ENCODE measurements at places on chromosomes 3 and 15.

GRCh38 chr3:133937061-133937686 lies 41.5 kb upstream of the RAB6B start:
- no peak overlapping the region for H3K27ac ChIP-seq
- no peaks in the 10 kb centered on the region for H3K36me3 ChIP-seq
- no peak for DNase-seq
- no peaks in the 10 kb centered on the region for H3K27me3 ChIP-seq
- H3K4me3 ChIP-seq, result no peak overlapping the region

DNA sequence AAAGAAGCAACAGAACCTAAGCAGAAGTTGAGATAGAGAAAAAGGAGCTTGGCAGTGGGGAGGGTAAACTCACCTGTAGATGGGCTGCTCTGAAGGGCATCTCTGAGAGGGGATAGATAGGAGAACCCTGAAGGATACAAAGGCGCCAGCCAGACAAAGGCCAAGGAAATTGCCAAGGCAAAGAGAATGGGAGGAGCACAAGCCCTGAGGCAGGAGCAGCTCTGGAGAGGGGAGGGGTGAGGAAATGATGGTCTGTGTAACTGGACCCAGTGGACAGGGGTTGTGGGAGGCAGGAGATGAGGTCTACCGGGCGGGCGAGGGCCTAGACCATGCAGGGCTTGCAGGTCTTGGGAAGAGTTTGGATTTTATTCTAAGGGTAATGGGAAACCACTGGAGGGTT lies 2.3 kb upstream of the PDIA5 start:
- no peak overlapping the region for H3K27ac ChIP-seq
- H3K4me3 ChIP-seq, result no peak overlapping the region
- no peaks in the 10 kb centered on the region for H3K36me3 ChIP-seq
- peaks cover 8% of the 10 kb centered on the region for H3K4me1 ChIP-seq
- DNase-seq, result no peak

- no peaks in the 10 kb centered on the region for H3K36me3 ChIP-seq
- no peak overlapping the region for H3K27ac ChIP-seq
- H3K27me3 ChIP-seq, result no peaks in the 10 kb centered on the region
- no peak for DNase-seq
- H3K4me3 ChIP-seq, result no peak overlapping the region
Observed at GRCh38 chr3:125281381-125281780, 68.8 kb upstream of the SLC12A8 start.

- H3K4me3 ChIP-seq, result no peak overlapping the region
- peaks cover 2% of the 10 kb centered on the region for H3K27me3 ChIP-seq
- no peaks in the 10 kb centered on the region for H3K36me3 ChIP-seq
- H3K27ac ChIP-seq, result no peak overlapping the region
Observed at GRCh38 chr3:22371607-22372291, 620.7 kb upstream of the ZNF385D start.

DNA sequence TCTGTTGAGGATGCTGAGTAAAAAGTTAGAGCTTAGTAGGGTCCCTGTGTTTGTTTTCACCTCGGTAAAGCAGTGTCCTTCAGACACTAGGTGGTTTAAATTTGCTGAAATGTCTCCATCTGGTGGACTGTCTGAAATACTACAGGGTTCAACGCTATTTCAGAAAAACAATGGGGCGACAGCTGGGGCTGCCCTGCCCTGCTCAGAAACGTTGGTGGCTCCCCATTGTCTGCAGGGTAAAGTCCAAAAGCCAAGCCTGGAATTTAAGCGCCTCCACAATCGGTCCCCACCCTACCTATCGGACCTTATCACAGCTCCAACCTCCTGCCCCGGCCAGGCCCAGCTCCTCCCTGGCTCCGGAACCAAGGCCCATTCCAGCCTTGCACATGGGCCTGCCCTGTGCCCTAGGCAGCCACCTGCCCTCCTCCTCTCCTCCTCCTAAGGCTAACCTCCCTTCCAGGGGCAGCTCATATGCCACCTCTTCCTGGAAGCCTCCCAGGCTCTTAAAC lies 4.3 kb upstream of the TSEN2 start:
- H3K36me3 ChIP-seq, result no peaks in the 10 kb centered on the region
- peak; percentile 55 for DNase-seq
- H3K4me3 ChIP-seq, result no peak overlapping the region
- peak overlapping the region; percentile 0 for H3K27ac ChIP-seq

DNA sequence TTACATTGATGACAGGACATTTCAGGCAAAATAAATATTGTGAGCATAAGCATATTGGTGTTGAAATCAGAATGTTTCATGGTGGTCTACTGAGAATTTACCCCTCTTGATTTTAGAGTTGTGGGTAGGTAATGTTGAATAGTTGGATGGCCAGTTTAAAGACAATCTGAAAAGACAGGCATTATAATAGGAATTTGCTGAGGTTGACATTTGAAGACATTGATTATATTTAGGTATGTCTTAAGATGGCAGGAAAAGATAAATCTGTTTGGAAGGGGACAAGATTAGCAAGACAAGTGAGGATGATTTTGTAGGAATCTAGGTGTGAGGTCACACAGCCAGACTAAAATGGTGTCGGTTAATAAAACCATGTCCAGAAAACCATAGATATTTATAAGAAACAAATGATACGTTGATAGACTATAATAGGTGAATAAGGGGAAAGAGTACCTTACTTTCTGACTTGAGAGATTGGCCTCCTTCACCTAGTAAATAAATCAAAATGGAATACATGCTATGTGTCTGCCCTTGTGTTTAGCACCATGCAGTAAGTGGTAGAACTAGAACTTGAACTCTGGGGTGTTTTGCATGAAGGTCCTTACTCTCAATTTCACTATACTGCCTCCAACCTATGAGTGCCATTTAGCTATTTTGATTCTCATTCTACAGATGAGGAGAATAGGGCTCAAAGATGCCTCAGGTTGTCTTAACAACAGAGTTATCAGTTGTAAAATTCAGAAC lies 57.9 kb downstream of the ALCAM start:
- H3K4me3 ChIP-seq, result no peak overlapping the region
- no peak for DNase-seq
- no peaks in the 10 kb centered on the region for H3K36me3 ChIP-seq
- H3K27ac ChIP-seq, result no peak overlapping the region
- H3K27me3 ChIP-seq, result no peaks in the 10 kb centered on the region
- peaks cover 5% of the 10 kb centered on the region for H3K4me1 ChIP-seq

DNA sequence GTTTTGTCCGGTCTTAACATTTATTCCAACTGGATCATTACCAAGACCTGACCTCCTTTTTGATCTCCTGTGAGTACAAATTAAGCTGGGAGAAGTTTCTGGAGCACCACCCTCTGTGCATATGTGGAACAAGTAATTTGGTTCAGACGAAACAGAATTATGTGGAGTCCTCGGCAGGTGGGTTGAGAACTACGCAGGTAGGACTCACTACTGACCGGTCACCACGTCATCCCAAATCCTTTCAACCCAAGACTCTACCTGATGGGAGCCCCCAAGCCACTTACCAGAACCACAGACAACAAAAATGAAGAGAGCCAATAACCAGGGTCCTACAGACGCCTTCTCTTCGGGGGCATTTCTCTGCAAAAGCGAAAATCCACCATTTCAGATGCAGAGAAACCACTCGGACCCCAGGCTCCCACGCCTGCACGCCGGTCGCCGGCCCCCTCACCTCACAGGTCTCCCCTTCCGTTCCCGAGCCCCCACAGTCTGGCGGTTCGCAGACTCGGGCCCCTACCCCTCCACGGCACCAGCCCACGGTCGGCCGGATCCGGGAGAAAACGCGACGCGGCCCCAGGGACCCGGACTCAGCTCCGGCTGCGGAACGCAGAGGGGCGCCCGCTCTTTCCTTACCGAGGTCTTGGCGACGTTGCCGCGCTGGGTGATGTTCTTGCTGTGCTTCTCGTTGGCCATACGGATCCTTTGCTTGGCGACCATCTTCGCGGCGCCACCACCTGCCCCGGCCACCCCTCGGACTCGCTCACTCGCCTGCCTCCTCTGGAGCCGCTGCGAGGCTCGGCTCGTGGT lies 674 bp downstream of the SERP1 start:
- no peak for DNase-seq
- no peaks in the 10 kb centered on the region for H3K27me3 ChIP-seq
- peak overlapping the region; percentile 90 for H3K4me3 ChIP-seq

GRCh38 chr15:55993804-55994560 lies 570 bp upstream of the NEDD4 start:
- peak; percentile 68 for DNase-seq
- no peaks in the 10 kb centered on the region for H3K36me3 ChIP-seq
- H3K27me3 ChIP-seq, result no peaks in the 10 kb centered on the region
- peak overlapping the region; percentile 86 for H3K4me3 ChIP-seq
- H3K27ac ChIP-seq, result peak overlapping the region; percentile 61
- H3K4me1 ChIP-seq, result peaks cover 4% of the 10 kb centered on the region

DNA sequence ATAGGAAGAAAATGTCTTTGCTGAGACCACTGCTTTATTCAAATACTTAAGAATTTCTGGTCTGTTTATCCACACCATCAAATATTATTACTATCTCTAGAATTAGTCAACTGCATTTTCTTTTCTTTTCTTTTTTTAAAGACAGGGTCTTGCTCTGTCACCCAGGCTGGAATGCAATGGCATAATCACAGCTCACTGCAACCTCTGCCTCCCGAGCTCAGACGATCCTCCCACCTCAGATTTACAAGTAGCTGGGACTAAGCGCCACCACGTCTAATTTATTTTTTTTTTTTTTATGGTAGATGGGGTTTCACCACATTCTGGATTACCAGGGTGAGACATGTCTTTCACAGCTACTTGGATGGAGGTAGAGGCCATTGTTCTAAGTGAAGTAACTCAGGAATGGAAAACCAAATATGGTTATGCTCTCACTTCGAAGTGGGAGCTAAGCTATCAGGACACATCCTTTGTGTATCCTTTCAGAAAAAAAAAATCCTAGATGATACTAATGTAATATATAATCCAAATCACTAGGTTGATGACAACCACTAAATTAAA lies 52.8 kb downstream of the STAG1 start:
- H3K27me3 ChIP-seq, result no peaks in the 10 kb centered on the region
- no peak for DNase-seq
- H3K4me1 ChIP-seq, result peaks cover 2% of the 10 kb centered on the region
- H3K36me3 ChIP-seq, result no peaks in the 10 kb centered on the region

- H3K4me3 ChIP-seq, result no peak overlapping the region
- no peaks in the 10 kb centered on the region for H3K27me3 ChIP-seq
- no peak for DNase-seq
- H3K27ac ChIP-seq, result no peak overlapping the region
- H3K36me3 ChIP-seq, result no peaks in the 10 kb centered on the region
Observed at GRCh38 chr3:108119398-108120104, 28.7 kb upstream of the CD47 start.

GRCh38 chr15:74390647-74391288 lies 23.3 kb upstream of the CYP11A1 start:
- no peak overlapping the region for H3K27ac ChIP-seq
- H3K36me3 ChIP-seq, result no peaks in the 10 kb centered on the region
- H3K4me3 ChIP-seq, result no peak overlapping the region
- H3K4me1 ChIP-seq, result peaks cover 17% of the 10 kb centered on the region
- no peaks in the 10 kb centered on the region for H3K27me3 ChIP-seq

- no peak overlapping the region for H3K4me3 ChIP-seq
- no peaks in the 10 kb centered on the region for H3K36me3 ChIP-seq
Observed at GRCh38 chr3:117545484-117545883, 835.9 kb downstream of the TUSC7 start.

DNA sequence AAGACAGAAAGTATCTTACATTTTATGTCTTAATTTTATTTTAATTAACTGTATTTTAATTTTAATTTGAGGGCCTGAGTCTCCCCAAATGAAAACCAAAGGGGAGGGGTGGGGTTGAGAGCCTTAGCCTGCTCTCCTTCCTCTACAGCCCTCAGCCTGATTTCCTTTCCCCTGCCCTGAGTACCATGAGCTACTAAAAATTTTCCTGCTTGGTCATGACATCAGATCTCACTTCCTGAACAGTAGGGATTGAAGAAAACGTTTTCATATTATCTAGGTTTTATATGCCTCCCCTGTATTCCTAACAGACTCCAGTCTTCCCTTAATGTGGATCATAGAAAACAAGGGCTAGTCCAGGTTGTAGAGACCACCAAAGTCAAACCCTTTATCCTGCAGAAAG lies 133.9 kb downstream of the MYLK start:
- no peaks in the 10 kb centered on the region for H3K27me3 ChIP-seq
- H3K27ac ChIP-seq, result peak overlapping the region; percentile 97
- peaks cover 39% of the 10 kb centered on the region for H3K36me3 ChIP-seq
- H3K4me1 ChIP-seq, result peaks cover 35% of the 10 kb centered on the region
- DNase-seq, result no peak
- H3K4me3 ChIP-seq, result no peak overlapping the region

- H3K27ac ChIP-seq, result peak overlapping the region; percentile 8
- peak; percentile 49 for DNase-seq
- H3K4me1 ChIP-seq, result peaks cover 41% of the 10 kb centered on the region
- H3K36me3 ChIP-seq, result no peaks in the 10 kb centered on the region
- no peaks in the 10 kb centered on the region for H3K27me3 ChIP-seq
- no peak overlapping the region for H3K4me3 ChIP-seq
Observed at GRCh38 chr15:40106203-40107161, 2.2 kb downstream of the BMF start.

GRCh38 chr15:99180086-99180963 lies 69.1 kb downstream of the TTC23 start:
- H3K36me3 ChIP-seq, result peaks cover 5% of the 10 kb centered on the region
- H3K4me1 ChIP-seq, result peaks cover 4% of the 10 kb centered on the region
- H3K27me3 ChIP-seq, result no peaks in the 10 kb centered on the region
- DNase-seq, result no peak
- H3K4me3 ChIP-seq, result no peak overlapping the region

DNA sequence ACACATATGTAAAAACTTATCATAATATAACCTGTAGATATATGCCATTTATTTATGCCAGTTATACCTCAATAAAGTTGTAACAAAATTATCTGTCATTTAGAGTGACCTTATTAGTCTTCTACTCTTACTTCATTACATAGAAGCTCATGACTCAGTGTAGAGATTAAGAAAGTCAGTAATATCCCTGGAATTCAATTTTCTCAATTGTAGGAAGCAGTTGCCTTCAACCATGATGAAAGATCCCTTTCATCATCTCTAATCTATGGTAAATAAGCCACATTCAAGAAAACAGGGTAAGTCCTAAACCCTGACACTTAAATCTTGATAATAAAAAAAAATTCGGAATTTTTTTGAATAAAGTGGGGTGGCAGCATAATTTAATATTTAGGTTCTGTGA lies 216.5 kb upstream of the PEX5L start:
- H3K27ac ChIP-seq, result no peak overlapping the region
- H3K27me3 ChIP-seq, result no peaks in the 10 kb centered on the region
- no peaks in the 10 kb centered on the region for H3K4me1 ChIP-seq
- DNase-seq, result peak; percentile 5

- H3K4me1 ChIP-seq, result peaks cover 2% of the 10 kb centered on the region
- H3K27me3 ChIP-seq, result no peaks in the 10 kb centered on the region
- no peaks in the 10 kb centered on the region for H3K36me3 ChIP-seq
- no peak overlapping the region for H3K27ac ChIP-seq
- no peak overlapping the region for H3K4me3 ChIP-seq
Observed at GRCh38 chr15:47484059-47484458, 233.2 kb upstream of the SEMA6D start.

DNA sequence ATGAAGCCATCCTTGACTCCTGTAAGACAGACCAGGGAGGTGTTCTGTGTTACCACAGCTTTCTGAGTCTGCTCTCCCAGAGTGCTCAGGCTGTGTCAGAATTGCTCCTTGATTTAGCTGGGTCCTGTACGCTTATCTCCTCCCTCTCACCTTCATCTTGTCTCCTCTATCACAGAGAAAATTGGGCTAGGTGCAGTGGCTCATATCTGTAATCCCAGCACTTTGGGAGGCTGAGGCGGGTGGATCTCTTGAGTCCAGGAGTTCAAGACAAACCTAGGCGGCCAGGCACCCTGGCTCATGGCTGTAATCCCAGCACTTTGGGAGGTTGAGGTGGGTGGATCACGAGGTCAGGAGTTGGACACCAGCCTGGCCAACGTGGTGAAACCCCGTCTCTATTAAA lies 5.9 kb downstream of the SCAMP5 start:
- no peak overlapping the region for H3K4me3 ChIP-seq
- no peak overlapping the region for H3K27ac ChIP-seq
- no peaks in the 10 kb centered on the region for H3K4me1 ChIP-seq
- DNase-seq, result no peak
- no peaks in the 10 kb centered on the region for H3K36me3 ChIP-seq

Data from IMR-90 (cell line).